IPS DF 6.9 (cell line): ENCODE measurements at places on chromosomes 11 and 22.

- DNase-seq: no peak
Measured at GRCh38 chr11:37141707-37142106, 543.7 kb upstream of the RAG2 start.

DNA sequence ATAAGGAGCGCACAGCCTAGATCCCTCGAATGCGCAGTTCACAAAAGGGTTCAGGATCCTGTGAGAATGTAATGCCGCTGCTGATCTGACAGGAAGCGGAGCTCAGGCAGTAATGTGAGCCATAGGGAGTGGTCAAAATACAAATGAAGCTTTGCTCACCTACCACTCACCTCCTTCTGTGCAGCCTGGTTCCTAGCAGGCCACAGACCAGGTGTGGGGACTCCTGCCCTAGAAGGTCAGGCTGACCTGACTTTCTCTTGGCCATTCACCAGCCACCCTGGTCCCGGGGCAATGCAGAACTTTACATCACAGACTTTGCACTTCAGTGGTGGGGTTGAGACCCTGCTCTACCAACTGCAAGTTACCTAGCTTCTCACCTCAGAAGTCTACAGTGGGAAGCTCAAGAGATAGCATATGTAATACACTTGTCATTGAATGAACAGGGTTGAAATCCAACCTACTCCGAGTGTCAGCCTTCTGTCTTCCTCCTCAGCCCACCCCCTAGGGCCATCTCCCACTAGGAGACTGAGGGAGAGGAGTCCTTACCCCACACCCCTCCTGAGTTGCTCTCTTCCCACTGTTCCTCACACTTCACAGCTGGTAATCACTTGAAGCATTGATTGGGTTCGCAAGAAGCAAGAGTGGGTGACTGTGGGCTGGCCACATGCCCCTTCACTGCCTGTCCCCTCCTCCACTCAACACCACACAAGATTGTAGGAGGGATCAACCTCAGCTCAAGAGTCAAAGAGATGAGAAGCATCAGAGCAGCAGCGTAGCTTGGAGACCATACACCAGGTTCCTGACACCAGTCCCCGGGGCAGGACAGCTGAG, 2.0 kb upstream of the KCNJ1 start:
- no peak for DNase-seq

- no peak for DNase-seq
Measured at GRCh38 chr22:48478529-48479265, 1349.0 kb downstream of the BRD1 start.

- no peak for DNase-seq
Measured at GRCh38 chr22:35443338-35443737, 43.4 kb downstream of the MCM5 start.

DNA sequence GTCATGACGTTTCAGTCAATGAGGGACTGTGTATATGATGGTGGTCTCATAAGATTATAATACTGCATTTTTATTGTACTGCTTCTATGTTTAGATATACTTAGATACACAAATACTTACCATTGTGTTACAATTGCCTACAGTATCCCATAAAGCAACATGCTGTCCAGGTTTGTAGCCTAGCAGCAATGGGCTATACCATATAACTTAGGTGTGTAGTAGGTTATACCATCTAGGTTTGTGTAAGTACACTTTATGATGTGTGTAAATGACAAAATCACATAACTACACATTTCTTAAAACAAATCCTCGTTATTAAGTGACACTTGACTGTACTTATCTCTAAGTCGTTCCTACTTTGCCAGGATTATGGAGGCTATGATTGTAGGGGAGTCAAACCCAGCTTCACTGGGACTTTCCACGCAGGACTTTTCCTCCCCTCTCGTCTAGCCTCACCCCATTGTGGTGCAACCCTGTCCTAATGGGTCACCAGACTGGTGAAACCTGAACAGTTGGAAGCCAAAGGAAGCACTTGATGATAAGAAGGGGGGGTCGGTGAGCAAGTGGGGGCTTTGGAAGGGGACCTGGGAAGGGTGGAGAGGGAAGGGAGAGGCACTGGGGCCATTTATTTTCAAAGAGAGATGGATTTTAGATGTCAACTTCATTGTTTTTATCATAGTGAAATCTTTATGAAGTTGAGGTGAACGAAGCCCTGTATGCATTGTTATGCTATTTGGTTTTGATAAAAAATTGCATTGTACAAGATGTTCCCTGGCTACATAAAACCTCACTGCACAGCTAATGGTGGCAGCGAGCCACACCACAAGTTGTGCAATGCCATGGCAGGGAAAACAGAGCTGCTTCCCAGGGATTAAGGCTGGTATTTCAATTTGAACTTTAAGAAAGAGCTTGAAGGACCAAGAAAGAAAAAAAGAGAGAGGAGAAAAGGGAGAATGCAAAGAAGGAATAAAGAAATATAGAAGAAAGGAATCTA, 129.1 kb downstream of the EHF start:
- no peak for DNase-seq

DNA sequence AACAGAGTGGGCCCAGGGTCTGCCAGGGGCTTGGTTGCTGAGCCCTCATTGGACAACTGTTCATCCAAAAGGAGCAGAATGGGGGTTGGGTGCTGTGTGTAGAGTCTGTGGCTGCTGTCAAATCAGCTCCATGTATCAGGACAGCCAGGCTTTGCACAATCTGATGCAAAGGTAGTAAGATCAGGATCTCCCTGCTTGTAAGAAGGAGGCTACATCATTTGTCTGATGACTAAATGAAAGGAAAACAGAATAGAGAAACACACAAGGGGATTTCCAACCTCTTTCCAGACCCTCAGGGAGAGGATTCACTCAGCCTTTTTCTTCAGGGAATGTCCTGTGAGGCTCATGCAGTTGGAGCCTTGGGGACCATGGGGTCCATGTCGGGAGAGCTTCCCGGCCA, 7.2 kb downstream of the MICAL2 start:
- DNase-seq: no peak

DNA sequence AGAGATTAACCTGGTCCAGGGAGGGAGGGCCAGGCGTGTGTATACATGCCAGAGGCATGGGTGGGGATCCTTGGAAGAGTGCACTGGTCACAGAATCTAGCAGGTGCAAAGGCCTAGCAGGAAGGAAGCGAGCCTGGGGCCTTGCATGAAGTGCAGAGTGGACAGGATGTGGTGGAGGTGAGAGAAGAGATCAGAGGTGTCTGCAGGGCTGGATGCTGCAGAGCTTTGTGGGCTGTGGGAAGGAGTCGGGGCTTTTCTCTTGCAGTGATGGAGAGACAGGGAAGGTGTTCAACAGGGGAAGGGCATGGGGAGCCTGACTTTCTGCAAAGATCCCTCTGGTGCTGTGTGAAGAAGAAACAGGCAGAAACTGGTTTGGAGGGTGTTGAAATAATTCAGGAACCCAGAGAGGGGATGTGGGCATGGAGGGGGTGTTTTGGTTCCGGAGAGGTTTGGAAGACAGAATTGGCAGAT, 2.5 kb upstream of the TPST2 start:
- no peak for DNase-seq

DNA sequence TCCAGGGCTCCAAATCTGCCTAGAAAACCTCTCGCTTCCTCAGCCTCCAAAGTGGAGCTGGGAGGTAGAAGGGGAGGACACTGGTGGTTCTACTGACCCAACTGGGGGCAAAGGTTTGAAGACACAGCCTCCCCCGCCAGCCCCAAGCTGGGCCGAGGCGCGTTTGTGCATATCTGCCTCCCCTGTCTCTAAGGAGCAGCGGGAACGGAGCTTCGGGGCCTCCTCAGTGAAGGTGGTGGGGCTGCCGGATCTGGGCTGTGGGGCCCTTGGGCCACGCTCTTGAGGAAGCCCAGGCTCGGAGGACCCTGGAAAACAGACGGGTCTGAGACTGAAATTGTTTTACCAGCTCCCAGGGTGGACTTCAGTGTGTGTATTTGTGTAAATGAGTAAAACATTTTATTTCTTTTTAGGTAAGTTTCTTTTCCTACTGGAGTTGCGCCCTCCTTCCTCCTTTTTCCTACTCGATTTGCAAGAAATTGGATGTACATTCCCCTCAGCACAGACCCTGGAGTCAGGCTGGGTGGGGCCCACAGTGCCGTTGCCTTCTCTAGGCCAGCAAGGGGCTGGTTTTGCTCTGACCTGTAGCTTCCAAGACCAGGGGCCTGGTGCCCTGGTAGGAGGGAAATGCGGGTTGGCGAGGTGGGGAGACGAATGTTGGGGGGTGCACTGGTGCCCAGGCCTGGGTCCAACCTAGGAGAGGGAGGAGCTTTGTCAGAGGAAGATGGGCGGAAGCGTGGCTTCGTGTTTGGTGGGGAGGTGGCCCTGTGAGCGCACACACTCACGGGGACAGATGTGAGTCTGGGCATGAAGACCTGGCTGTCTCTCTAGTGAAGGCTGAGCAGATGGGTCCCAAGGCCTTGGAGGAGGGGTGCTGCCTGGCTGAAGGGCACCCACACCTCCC, 50.6 kb downstream of the ST14 start:
- DNase-seq: no peak

- DNase-seq: no peak
Measured at GRCh38 chr22:29200901-29201300, 4.8 kb upstream of the EMID1 start.

- DNase-seq: no peak
Measured at GRCh38 chr11:15565880-15566279, 451.2 kb downstream of the INSC start.

DNA sequence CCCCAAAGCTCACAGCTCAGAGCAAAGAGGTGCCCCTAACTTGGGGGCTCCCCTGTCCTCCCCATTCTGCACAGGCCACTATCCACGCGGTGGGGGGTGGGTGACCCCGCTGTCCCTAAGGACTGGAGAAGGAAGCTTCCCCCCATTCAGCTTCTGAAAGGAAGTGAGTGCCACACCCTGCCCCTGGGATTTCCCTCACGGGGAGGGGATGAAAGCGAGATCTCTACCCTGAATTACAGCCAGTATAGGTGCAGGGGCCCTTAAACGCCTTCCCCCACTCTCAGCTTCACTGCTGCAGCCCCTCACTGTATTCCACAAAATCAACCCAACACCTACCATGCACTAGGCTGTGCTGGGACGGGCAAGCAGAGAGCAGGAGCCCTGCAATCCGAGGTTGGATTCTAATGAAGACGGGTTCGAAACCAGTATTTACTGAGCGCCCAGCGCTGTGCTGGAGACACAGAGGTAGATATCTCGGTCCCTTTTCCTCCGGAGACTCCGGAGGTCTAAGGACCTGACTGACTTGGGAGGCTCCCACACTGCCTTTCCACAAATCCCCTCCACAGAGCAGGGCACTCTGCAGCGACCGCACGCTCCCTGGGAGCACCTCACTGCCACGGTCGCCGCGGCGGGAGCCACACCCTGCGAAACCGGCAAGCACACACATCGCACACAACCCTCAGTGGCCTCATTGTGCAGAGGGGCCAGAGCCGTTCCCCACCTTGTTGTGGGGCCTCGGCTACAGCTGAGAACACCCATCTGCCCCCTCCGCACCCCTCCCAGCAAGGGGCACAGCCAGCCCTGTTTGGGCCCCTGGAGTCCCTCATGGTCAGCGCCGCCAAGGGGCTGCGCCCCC, 1.8 kb downstream of the AHNAK start:
- no peak for DNase-seq

DNA sequence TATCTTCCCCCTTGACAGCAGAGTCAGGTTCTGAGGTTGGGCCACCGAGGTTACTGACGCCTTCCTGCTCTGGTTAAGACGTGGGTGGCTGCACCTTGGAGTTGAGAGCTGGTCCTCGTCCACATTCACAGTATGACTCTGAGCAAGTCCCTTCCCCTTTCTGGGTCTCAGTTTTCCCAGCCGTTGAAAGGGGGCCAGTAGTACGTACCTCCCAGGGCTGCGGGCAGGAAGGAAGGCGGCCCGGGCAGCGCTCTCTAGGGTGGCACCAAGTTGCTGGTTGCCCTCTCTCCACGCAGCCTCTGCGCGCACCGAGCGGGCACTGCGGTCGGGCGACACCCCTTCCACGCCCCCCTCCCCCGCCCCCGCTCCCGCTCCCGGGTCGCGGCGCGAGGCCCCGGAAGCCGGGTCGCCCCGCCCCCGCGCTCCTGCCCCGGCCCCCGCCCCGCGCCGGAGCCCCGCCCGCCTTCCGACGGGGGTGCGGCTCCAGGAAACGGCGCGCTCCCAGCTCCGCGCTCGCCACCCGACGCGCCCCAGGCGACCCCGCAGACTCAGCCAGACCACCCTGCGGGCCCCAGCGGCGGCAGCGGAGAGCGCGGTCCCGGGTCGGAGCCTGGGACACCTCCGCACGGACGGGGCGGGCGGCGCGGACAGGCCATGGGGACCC, at the start of gene EHBP1L1:
Gene EHBP1L1, plus strand, starts transcription at position 486 of the 664 bp plus-strand sequence. CDS start 250 bp downstream, outside the sequence.
- no peak for DNase-seq

GRCh38 chr11:45624095-45624494, 41.3 kb downstream of the CHST1 start:
- DNase-seq: no peak

DNA sequence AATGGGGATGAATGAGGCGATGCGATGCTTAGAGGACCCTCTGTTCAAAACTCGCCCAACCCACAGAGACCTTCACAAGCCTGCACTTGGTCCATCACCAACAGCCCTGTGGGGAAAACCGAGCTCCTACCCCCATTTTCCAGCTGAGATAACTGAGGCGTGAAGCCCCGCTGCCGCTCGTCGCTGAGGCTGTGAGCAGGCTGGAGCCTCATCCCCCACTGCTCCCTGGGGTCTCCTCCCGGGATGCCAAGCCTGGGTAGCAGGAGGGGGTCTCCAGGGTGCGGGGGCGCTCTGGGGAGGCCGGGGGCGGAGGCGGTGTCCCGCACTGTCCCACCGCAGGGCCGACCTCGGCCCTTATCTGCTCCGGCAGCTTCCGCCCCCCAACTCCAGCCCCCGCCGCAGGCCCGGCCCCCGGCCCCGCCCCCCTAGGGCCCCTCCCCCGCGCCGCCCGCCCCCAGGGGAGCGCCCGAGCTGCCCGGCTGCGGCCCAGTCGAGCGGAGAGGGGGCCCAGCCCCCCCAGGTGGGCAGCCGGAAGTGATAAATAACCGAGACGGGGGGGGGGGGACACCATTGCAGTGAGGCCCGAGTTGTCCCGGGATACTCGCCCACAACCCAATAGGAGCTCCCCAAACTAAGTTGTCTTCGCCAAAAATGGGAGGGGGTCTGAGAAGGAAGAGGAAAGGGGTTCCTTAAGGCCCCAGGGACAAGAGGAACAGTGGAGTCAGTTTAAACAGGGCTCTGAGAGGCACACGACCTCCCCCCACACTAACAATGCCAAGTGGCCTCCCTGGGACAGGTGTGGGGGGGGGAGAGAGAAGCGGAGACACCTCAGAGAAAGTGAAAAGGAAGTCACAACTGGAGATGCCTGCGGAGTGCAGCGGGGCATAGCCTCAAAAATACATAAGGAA, 8.3 kb upstream of the SLC39A13 start:
- DNase-seq: no peak

GRCh38 chr11:81072273-81072672, 1631.4 kb upstream of the TENM4 start:
- no peak for DNase-seq

- no peak for DNase-seq
Measured at GRCh38 chr11:65474864-65475263, 24.0 kb upstream of the MALAT1 start.

DNA sequence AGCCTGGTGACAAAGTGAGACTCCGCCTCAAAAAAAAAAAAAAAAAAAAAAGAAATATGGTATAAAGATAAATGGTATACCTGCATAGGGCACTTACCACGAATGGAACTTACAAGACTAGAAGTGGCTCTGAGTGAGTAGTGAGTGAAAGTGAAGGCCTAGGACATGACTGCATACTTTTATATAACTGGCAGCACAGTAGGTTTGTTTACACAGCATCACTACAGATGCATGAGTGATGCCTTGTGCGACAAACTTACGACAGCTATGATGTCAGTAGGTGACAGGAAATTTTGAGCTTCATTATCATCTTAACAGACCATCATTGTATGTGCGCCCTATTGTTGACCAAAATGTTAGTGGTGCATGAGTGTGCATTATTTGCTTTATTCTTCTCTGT, 17.7 kb downstream of the XRCC6 start:
- DNase-seq: no peak
